ENCODE measurements at places on chromosomes 3 and 15. TPM values are rescaled to one million over a fixed set of nuclear protein-coding genes. Genes with fewer than 3 reads are reported as not detected.

- H3K36me3 ChIP-seq, result no peaks in the 10 kb centered on the region
- H3K27ac ChIP-seq, result peak overlapping the region; percentile 25
- no peaks in the 10 kb centered on the region for H3K27me3 ChIP-seq
- no peak for DNase-seq
Measured at GRCh38 chr15:63483521-63484371, 20.6 kb upstream of the USP3 start.

DNA sequence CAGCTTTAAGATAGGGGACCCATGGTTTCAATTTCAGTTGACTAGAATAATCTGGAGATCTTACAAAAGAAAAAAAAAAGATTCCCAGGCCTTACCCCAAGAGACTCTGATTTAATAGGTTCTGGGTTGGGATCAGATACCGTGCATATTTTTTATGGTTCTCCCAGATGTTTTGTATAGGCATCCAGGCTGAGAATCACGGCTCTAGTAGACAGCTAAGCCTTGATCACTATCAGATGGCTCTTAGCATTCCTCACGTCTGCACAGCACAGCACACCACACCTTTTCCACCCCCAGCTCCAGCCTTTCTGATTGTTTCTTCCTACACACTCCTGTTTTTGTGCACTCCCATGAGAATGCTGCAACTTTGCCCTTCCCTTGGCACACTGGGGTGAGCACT is 40.8 kb downstream of the TMEM45A start:
- no peak overlapping the region for H3K4me3 ChIP-seq
- no peak for DNase-seq
- no peaks in the 10 kb centered on the region for H3K36me3 ChIP-seq
- H3K27me3 ChIP-seq, result no peaks in the 10 kb centered on the region

- H3K4me3 ChIP-seq, result no peak overlapping the region
- DNase-seq, result no peak
- no peaks in the 10 kb centered on the region for H3K4me1 ChIP-seq
- no peak overlapping the region for H3K27ac ChIP-seq
Measured at GRCh38 chr3:36302158-36302509, 78.2 kb upstream of the STAC start.

DNA sequence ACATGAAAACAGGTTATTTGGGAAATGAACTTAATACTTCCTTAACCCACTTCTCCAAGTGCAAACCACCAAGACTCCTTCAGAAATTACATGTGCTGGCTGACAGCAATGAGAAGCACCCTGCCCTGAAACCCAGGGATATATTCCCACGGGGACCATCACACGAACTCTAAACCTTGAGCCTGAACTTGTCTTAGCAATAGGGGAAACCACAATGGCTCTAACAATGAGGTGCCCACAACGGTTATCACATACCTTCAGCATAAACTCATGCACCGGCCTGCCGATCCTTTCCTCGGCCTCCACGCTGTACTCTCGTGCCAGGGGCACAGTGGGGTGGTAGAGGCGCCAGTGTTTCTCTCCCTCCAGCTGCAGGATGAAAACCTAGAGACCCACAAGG is 13.4 kb downstream of the RIOX2 start:
- H3K27ac ChIP-seq, result no peak overlapping the region
- peaks cover 7% of the 10 kb centered on the region for H3K4me1 ChIP-seq
- no peaks in the 10 kb centered on the region for H3K27me3 ChIP-seq
- DNase-seq, result no peak

Gene METTL6
- 29.4 TPM for total RNA-seq

All from HepG2 (cell line).